Type B pancreatic cell (in vitro differentiated cells): ENCODE measurements at places on chromosomes 2 and 18.

GRCh38 chr2:62415518-62415917, 90.5 kb downstream of the TMEM17 start:
- DNase-seq = no peak

DNA sequence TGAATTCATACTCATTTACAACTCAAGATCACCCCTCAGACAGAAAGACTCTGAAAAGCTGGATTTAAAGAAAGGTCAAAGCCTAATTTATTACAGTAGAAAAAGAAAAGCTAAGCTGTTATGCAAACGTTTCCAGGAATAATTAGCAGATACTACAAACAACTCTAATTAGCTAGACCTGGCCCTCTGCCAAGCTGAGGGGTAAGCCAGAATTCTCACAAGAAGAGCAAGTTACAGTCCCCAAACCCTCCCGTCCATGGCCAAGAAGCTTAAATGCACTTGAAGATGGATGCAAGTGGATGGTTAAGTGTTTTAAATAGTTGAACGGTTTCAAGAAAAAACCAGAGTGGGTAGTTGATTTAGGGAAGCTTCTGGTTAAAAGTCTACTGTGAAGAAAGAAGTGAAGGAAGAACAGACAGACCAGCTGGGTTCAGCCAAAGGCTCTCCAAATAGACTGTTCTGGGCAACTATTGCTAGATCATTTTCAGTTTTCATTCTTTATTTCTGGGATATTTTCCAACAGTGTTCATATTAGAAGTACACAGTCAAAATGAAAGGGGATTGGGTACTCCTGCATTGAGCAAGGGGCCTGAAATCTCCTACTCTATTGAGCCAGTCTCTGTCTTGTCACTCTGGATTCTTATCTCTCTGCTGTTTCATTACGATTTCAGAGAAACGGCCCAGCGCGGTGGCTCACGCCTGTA, 4.8 kb downstream of the LMAN2L start:
- no peak for DNase-seq

DNA sequence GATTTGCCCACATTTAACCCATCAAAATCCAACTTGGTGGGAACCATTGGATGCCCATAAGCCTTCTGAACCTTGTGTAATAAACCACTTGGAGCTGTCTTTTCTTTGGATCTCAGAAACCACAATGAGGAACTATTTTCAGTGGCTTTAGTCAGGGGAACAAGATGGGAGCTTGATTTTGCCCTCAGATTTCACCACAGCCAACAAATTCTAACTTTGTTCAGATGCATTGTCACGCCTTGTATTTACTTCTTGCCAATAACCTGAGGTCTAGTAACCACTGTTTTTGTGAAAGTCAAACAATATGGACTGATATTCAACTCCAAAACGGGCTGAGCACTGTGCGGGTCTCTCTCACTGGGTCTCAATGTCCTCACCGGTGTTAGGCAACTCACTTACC, 508.2 kb downstream of the TNS1 start:
- no peak for DNase-seq

GRCh38 chr2:173436088-173436487, 81.4 kb downstream of the CDCA7 start:
- DNase-seq = no peak

DNA sequence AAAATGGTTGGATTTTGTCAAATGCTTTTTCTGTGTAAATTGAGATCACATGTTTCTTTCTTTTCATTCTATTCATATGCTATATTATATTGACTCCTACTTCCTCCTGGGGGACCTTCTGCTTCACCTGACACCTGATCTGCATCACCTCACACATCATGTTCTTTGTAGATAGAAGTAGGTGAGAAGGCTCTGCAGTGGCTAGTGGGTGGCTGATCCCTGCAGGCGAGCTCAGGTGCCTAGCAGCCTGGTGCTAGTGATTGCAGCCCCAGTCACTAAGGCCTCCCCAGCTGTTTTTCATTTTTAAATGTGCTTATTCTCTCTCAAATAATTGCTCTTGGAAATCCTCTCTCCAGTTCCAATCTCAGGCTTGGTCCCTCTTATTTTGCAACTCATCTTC, 33.6 kb downstream of the MC4R start:
- no peak for DNase-seq

DNA sequence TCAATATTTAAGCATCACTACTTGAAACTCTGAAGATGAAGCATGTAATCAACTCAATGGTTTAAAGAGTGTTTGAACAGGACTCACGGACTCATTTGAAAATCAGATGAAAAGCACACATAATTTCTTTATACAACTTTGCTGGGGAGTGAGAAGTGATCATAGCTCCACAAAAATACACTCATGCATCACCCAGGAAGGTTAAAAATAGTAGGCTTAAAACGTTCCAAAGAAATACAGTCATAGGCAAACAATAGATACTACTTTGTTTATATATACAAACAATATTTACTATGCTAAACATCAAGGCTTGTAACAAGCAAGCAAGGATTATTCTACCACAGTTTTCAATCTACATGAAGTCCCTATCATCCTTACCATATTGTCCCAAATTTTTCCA, 11.6 kb downstream of the HNRNPLL start:
- no peak for DNase-seq

GRCh38 chr2:101516823-101517690, 42.1 kb upstream of the RFX8 start:
- DNase-seq = no peak

GRCh38 chr2:27010139-27010538, 22.6 kb upstream of the TMEM214 start:
- no peak for DNase-seq

DNA sequence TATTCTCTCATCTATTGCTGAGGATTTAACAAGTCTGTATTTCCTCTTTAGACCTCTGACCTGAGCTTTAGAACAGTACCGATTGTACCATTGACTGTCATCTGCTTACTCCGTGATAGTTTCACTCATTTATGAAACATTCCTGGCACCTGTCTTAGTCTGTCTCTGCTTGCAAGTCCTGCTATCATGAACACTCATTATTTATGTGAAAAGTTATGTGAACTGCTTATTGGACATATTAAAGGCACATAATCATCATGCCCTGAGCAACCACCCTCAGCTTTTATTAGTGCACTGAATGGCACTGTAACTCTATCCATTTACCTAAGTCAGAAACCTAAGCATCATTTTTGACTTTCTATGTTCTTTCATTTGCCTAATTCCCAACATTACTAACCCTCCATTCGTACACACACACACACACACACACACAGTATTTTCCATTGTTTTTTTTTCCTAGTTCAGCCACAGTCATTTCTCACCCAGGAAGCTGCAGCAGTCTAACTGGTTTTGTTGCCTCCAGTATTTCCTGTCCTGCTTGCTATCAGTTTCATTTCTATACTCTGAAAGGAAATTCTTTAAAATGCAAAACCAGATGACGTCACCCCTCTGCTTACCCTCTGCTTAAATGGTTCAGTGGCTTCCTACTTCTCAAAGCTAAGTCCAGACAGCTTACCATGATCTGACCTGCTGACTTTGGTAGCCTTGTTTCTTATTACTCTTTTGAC, 146.1 kb downstream of the HAUS1 start:
- DNase-seq = no peak

- no peak for DNase-seq
Observed at GRCh38 chr2:53183581-53183980, 584.0 kb upstream of the CHAC2 start.

DNA sequence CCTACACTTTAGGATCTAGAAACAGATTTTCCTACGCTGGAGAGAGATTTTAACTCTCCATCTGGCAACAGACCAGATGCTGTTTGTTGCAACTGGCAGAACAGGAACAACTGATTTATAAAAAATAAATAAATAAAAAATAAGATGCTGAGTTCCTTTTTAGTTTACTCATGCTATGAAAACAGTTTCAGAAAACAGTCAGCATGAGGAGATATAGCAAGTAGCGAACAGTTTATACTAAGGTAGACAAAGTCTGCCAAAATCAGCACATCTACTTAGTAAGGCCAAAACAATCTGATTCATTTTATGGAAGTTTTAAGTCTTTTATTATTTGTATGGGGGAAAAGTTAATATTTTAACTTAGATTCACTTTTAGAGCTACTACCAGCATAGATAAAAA, 974.0 kb upstream of the CNTNAP5 start:
- no peak for DNase-seq

DNA sequence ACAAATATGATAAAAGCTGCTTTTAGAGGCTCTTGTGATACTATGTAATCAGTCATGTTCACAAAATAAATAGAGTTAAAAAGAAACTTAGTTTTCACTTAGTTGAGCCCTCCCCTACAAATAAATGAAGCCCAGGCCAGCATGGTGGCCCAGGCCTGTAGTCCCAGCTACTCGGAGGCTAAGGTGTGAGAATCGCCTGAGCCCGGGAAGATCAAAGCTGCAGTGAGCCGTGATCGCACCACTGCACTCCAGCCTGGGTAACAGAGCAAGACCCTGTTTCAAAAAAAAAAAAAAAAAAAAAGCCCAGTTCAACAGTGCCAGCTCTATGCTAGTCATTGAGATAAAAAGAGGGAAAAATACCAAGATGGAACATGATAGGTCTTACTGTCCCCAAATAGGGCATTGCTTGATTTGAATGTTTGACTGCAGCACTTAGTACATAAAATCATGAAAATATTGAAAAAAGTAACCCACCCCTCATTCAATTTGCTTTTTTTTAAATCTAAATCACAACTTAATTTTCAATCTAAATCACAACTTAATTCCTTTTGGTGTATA, 1.5 kb downstream of the ASNSD1 start:
- no peak for DNase-seq

DNA sequence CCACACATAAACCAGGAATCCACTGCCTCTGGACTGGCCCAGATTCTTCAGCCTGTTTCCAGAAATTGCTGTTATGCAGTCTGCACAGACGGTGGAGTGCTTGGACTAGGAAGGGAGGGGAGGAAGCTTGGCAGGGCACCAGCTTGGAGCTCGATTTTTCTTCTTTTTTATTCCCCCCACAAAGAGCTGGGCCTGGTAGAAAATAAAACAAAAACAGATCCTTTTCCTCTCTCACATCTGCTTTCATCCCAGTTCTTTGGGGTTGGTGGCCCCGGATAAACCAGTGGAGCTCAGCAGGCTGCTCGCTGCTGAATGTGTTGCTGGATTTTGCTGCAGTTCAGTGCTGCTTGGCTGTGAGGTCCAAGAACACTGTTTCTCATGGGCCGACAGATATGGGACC, 16.0 kb downstream of the LRRTM1 start:
- DNase-seq = no peak

- DNase-seq = no peak
Observed at GRCh38 chr2:105785095-105785847, 40.6 kb downstream of the NCK2 start.

DNA sequence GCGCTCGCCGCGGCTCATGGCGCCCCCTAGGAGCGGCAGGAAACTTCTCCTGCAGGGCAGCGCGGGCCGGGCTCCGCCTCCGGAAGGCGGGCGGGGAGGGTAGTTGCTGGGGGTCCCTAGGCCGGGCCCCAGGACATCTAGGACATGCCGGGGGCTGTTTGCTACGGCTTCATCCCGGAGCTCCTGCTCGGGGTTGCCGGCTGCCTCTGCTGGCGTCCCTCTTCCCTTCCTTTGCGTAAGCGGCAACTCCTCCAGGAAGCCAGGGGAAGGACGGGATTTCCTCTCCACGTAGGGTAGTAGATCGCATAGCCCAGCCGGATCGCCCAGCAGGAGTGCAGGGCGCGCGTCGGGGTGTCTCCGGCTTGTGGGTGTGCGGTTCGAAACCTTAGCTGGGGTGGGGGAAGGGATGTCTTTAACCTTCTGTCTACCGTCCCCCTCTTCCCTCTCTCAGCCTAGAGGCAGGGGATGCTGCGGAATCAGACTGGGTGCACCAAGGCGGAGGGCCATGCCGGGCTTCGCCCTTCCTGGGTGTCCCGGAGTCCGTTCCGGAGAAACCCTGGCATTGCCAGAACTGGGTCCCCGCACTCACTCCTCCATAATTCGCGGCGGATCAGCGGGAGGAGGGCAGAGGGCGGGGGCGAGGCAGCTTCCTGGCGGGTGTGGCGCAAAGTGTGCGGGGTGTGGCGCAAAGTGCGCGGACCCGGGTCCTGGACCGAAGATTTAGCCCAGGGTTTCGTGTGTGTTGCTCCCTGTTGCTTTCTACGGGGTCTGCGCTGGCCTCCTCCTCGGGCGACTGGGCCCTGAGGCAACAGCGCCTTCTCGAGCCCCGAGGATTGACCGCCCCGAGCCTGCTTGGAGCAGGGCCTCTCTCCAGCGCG, 12.2 kb upstream of the SKOR2 start:
- DNase-seq = no peak

DNA sequence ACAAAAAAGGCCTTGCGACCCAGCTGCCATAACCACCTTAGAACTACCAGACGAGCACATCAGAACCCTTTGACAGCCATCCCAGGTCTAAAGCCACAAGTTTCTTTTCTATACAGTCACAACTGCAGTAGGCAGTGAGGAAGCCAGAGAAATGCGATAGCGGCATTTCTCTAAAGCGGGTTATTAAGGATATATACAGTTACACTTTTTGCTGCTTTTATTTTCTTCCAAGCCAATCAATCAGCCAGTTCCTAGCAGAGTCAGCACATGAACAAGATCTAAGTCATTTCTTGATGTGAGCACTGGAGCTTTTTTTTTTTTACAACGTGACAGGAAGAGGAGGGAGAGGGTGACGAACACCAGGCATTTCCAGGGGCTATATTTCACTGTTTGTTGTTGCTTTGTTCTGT, 48.8 kb downstream of the FEZ2 start:
- no peak for DNase-seq

- no peak for DNase-seq
Observed at GRCh38 chr18:78414302-78414701, 565.3 kb upstream of the SALL3 start.

- DNase-seq = peak; percentile 52
Observed at GRCh38 chr18:76395609-76396008, 99.4 kb downstream of the ZNF516 start.

DNA sequence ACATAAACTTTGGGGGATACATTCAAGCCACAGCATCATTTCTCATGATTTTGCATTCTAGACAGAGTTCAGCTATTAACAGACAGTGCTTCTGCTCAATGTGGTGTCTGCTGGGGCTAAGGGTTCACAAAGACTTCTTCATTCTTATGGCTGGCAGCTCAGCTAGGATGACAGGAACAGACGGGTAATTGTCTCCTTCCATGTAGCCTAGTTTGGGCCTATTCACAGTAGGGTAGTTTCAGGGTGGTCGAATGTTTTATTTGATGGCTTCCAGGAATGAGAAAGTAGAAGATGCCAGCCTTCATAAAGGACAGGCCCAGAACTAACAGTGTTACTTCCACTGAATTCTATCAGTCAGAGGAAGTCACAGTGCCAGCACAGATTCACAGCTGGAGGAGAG, 26.0 kb upstream of the BCL2L11 start:
- no peak for DNase-seq

GRCh38 chr2:39065616-39066015, 55.2 kb downstream of the SOS1 start:
- DNase-seq = no peak

GRCh38 chr2:63785096-63785495, 56.6 kb upstream of the UGP2 start:
- no peak for DNase-seq

GRCh38 chr2:189782221-189782671, 1.9 kb downstream of the ORMDL1 start:
- DNase-seq = no peak

DNA sequence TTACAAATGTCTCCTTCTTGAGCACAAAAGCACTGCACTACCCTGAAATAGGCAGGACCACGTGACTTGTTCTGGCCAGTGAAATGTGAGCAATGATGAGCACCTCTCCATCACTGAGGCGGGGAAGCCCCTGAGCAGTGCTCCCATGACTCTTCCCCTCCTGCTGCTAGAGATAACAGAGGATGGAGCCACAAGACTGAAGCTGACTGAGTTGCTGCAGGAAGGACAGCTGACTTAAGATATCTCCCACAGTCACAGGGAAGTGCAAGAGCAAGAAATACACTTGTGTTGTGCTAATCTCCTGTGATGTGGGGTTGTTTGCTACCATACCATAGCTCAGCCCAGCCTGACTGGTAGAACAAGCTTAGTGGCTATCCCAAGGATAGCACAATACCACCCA, 38.7 kb downstream of the STK39 start:
- no peak for DNase-seq
